ENCODE measurements at places on chromosomes 6 and 20.

- no peak for DNase-seq
Measured at GRCh38 chr6:149483334-149483725, 1.5 kb downstream of the ZC3H12D start.

DNA sequence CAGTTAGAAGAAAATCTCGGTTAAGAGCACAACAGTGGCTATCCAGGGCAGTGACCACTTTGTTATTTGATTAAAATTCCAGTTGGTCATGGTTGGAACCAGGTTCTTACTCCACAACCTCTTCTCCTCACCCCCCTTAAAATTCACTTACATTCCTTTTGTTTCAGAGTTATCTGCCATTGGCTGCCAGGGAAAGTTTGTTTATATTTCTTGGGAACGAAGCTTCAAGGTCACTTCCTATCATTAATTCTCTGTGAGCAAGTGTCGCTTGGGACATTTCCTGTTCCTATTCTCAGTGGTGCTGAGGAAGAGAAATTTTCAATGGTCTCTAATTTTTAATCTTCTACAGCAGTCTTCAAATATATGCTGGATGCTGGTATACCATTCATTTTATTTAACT, 121.1 kb upstream of the COL21A1 start:
- no peak for DNase-seq

- no peak for DNase-seq
Measured at GRCh38 chr6:81166770-81167169, 585.7 kb downstream of the TENT5A start.

DNA sequence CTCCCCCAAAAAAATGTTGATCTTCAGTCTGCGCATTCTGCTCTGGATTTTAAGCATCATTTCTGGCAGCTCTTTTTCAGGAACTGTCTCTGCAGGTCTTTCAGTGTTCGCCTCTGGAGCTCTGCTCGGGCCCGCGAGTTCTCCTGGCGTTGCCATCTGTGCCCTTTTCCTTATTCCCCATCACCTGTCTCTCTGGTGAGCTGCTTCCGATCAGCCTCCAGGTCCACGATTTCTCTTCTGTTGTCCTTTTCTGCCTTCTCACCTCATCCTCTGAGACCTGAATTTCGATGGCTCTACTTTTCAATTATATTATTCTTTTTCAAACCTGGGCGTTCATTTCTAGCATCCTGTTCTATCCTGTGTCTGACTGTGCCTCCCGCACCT, 590 bp upstream of the MAP1LC3A start:
- DNase-seq, result no peak

DNA sequence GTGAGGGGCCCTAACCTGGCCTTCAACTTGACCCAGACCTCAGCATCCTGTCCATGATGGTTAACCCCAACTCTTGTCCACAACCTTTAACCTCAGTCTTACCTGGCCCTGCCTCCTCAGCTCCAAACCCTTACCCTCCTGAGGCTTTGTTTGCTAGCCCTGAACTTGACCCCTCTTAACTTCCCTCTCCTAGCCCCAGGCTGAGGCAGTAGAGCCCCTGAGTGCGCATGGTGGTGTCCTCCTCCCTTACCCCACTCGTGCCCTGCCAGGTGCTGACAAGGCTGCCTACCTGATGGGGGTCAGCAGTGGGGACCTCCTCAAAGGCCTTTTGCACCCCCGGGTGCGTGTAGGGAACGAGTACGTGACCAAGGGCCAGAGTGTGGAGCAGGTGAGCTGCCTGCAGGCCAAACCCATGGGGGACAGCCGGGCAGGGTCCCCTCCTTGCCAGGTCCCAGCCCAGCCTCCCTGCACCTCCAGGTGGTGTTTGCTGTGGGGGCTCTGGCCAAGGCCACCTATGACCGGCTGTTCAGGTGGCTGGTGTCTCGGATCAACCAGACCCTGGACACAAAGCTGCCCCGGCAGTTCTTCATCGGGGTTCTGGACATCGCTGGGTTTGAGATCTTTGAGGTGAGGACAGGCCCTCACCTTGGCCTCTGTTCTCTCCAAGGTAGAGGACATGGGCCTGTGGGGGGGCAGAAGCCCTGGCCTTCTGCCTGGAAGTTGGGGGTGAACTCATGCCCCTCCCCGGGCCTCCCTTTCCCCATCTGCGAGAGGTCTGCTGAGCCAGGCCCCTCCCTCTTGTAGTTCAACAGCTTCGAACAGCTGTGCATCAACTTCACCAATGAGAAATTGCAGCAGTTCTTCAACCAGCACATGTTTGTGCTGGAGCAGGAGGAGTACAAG, 31.9 kb downstream of the MYH7B start:
- DNase-seq, result no peak

Measured in GM19239 (cell line).